ENCODE measurements at places on chromosomes 4 and X.
A peak's percentile ranks its signal among the peaks of the same experiment; 100 is the strongest.

- DNase-seq: no peak
These were observed 79.8 kb downstream of the SPANXN3 start for GRCh38 chrX:143437439-143437838.

DNA sequence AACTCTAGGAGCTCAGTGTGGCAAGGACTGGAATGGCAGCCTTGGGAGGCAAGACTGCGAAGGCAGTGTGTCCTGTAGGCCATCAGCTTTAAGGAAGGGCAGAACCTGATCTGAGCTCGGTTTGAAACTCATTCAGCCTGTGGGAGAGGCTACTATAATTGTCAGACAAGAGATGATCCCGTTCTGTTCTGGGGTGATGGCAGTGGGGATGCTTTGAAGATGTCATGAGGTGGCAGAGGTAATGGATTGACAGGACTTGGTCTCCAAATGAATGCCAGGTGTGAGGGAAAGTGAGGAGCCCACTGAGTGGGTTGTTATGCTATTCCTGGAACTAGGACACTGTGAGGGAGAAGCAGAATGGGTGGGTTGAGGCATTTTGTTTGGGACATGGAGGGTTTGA is 144.9 kb downstream of the PJA1 start:
- no peak for DNase-seq

DNA sequence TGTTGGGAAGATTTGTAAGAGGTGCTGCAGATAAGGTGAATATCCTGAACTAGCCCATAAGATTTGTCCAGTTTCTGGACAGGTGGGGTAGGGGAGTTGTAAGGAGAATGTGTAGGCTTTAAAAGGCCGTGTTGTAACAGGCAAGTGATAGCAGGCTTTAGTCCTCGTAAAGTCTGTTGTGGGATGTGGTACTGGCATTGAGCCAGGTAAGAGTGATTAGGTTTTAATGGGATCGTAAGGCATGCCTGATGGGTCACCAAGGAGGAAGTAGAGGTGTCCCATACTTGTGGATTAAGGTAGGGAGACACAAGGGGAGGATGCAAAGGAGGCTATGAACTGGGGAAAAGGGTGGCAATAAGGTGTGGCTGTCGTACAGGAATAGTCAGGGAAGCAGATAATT is 256.9 kb upstream of the DKK2 start:
- no peak for DNase-seq

- peak; percentile 38 for DNase-seq
These were observed 256.4 kb upstream of the GRID2 start for GRCh38 chr4:92047209-92047875.

- DNase-seq: no peak
These were observed 13.1 kb upstream of the SLC9B1 start for GRCh38 chr4:103032574-103032973.

DNA sequence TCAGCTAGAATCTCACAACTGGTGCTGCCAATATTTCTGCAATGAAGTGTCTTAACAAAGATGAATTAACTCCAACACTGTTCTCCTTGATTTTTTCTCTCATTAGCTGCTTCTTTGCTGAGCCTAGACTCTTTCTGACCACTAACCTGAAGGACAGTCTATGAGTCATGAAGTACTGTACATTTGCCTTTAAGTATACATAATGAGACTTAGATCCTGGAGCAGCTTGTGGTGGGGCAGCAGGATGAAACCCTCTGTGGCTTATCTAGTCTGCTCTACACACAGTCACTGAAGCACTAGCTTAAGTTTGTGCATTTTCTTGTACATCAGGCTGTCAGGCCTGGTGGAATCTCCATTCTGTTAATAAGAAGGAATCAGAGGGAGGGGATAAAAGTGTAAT is 307.4 kb upstream of the SMIM31 start:
- DNase-seq: no peak

DNA sequence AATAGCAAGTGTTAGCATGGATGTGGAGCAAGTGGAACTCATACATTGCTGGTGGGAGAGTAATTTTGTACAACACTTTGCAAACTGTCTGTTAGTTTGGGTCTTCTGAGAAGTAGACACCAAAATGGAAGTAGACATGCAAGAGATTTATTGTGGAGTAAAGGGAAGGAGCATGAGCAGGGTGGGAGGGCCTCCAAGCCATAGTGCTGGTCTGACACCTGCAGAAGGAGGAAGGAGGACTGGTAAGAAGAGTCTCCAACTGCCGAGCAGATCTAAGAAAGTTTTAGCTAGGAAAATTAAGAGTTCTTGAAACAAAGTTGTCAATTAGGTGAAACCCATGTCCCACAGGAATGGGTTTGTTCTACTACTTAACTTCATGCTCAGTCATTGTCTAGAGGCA is 64.0 kb upstream of the DDIT4L start:
- no peak for DNase-seq

All from adipocyte (in vitro differentiated cells).